ENCODE measurements at places on chromosomes 7 and 10.
A peak's percentile ranks its signal among the peaks of the same experiment; 100 is the strongest.

- DNase-seq = no peak
Measured at GRCh38 chr7:158494162-158494586, 93.4 kb downstream of the PTPRN2 start.

- no peak for DNase-seq
Measured at GRCh38 chr10:93938140-93938539, 44.4 kb downstream of the SLC35G1 start.

DNA sequence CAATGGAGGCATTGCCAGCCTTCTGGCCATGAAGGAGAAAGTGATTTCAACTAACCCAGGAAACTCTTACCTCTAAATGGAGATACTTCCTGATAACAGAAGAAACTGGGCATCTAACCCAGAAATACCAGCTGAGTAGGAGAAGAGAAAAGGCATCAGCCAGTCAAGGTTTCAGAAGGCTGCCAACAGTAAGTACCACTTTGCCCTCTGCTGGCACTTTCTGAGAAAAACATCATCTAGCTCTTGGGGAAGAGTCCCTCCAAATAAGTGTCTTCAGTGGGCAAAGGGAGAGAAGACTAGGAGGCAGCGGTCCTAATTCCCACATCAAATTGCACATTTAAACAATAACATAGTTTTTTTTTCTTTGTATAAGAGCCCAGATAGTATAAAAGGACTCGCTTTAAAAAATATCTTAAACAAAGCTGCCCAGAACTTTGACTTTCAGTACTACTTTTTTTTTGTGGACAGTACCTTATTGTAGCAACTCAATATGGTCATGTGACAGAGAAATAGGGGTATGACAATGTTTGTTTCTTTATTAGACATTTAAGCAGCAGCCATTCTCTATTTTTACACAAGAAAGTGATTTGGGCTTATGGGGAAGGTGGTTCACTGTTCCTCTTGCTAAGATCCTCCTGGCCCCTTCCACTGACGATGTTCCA lies 157.3 kb downstream of the CTTNBP2 start:
- peak; percentile 79 for DNase-seq

GRCh38 chr10:106780632-106781031 lies 383.9 kb downstream of the SORCS1 start:
- no peak for DNase-seq

GRCh38 chr10:63666836-63667383 lies 145.7 kb downstream of the REEP3 start:
- no peak for DNase-seq

- DNase-seq = no peak
Measured at GRCh38 chr10:71807557-71808510, 34.5 kb upstream of the VSIR start.

- DNase-seq = peak; percentile 71
Measured at GRCh38 chr7:100694098-100694745, at the start of gene GIGYF1. TSS of gene GIGYF1 (minus strand) at chr7:100694250. CDS start at chr7:100688238, 6,012 bp downstream.

DNA sequence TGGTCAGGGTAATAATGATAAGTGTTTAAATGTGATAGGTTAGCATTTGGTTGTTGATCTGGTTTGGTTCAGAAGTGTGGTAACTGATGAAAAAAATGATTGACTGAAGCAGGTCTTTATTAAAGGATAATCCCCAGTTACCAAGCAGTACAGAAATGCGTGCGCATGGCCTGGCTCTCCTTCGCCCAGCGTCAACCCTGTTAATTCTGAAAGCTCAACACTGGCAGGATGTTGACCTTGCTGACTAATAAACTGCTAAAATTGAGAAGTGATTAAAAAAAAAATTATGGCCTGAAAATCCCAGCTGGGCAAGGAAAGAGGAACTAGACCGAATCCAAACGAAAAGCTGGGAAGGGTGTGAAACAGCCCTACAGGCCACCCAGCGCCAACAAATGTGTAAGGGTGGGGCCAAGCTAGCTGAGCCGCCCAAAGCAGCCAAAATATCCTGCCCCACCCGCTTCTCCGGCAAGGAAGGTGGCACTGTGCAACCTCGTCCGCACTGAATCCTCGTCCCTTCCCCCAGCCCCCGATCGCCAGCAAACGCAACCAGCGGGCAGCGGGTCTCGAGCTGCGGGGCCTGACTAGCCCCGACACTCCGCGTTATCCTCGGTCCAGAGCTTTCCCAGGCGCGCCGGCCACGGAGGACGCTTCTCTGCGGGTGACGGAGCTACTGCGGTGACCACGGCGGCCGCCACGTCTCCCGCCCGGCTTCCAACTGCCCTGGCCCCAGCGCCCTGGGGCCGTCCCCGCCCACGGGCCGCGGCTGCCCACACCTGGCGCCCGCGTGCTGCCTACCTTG lies 561 bp downstream of the SHTN1 start:
- DNase-seq = no peak

GRCh38 chr10:51029172-51029641 lies 45.1 kb upstream of the PRKG1 start:
- no peak for DNase-seq

DNA sequence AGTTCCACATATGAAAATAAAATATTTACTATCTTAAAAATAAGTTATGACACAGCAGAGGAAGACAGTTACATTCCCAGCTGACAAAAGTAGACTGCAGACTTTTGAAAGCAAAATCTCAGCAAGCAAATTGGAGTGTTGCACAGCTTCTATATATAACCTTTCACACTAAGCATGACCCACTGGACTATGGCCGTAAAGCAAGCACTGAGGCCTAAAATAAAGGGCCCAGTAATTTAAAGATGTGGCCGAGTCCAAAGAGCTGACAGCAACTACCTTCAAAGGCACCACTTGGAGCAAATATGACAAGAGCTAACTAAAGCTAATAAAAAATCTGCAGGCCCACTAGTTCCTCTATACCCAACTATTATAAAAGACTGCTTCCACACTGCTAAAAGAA lies 6.5 kb downstream of the GDI2 start:
- DNase-seq = no peak

DNA sequence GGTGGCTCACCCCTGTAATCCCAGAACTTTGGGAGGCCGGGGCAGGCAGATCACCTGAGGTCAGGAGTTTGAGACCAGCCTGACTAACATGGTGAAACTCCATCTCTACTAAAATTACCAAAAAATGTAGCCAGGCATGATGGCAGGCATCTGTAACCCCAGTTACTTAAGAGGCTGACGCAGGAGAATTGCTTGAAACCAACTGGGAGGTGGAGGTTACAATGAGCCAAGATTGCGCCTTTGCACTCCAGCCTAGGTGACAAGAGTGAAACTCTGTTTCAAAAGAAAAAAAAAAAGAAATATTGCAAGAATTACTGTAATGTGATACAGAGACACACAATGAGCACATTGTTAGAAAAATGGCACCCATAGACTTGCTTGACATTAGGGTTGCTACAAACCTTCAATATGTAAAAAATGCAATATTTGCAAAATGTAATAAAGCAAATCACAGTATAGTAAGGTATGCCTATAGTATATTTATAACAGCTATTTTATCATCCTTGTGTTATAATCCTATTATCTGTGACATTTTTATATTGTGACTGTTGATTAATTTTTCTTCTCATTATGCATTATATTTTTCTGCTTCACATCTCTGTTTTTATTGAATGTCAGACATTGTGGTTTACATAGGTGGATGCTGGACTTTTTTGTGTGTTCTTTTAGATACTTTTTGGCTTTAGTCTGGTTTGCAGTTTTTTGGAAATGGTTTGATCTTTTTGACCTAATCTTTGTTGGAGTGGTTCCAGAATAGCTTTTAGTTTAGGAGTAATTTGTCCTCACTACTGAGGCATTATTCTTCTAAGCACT lies 55.4 kb upstream of the HELLS start:
- DNase-seq = no peak

- no peak for DNase-seq
Measured at GRCh38 chr10:31554556-31554955, 235.5 kb downstream of the ZEB1 start.

- no peak for DNase-seq
Measured at GRCh38 chr10:88147000-88147798, 283.8 kb downstream of the PTEN start.

GRCh38 chr10:131113165-131113564 lies 198.4 kb downstream of the TCERG1L start:
- DNase-seq = no peak

DNA sequence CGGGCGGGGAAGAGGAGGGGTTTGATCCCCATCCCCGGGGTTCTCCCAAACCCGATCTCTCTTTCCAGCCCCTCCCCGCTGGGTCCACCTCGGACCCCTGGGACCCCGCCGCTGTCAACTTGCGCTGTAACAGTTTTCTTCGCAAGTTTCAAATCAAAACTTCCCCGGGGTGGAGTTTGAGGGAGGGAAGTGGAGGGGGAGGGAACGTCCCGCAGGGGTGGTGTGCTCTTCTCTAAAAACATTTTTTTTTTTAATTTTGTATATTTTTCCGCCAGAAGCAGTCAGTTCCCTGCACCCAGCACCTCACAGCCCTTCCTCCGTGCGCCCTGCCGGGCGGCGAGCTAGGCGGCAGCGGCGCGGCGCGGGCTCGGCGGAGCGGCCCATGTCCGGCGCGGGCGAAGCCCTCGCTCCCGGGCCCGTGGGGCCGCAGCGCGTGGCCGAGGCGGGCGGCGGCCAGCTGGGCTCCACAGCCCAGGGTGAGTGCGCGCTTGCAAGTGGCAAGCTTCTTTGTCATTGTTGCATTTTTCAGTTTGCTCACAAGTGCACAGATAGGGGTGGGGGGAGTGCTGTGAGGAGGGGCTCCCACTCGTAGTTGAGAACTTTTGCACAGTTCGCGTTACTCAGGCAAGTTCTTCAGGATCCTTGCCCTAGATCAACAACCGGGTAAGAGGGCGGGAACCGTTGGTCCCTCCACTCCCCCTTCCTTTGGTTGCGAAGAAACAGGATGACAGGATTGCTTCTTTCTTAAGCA lies 933 bp downstream of the MDFIC start:
- peak; percentile 82 for DNase-seq

DNA sequence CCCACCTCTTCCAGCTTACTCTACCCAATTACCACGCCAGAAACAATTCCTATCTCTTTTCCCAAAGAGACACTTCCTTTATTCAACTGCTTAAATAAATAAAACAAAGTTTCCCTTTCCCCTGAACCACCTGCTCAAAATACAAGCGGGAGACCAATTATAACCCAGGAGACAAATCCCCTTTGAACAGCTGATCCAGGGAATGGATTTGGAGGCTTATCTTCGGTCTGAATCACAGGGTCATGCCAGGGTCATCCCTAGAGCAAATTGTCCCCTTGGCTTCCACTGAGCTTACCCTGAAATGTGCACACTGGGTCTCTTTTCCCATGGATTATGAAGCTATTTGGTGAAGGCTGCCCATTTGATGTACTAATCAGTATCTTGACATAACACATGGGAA lies 99.9 kb upstream of the JAZF1 start:
- DNase-seq = no peak

DNA sequence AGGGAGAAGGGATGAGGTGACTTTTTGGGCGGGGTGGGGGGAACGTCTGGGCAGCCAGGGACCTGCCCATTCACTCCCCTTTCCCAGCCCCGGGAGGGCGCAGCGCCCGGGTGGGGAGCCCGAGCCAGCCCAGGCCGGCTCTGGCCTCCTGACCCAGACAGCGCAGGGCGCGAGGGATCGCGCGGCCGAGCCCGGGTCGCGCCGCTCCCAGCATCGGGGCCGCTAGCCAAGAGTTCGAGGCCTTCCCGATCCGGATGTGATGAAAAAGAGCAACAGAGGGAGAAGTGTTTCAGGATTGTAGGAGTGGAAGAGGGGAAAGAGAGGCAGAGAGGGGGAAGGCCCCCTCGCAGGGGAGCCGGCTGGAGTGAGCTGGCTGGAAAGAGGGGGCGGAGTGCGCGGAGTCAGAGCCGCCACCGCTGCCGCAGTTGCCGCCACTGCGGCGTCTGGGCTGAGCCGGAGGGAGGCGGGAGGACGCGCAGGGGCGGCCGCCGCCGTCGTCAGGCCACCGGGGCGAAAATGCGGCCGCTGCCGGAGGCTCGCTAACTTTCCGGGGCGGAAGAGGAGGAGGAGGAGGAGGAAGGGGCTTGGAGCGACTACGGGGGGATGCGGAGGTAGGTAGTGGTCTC lies at the start of gene MDFIC:
TSS of gene MDFIC (plus strand) at position 69 of the 626 bp plus-strand sequence. CDS start 940 bp downstream, outside the sequence.
- peak; percentile 64 for DNase-seq

GRCh38 chr10:112404617-112405016 lies 30.7 kb downstream of the ACSL5 start:
- no peak for DNase-seq

DNA sequence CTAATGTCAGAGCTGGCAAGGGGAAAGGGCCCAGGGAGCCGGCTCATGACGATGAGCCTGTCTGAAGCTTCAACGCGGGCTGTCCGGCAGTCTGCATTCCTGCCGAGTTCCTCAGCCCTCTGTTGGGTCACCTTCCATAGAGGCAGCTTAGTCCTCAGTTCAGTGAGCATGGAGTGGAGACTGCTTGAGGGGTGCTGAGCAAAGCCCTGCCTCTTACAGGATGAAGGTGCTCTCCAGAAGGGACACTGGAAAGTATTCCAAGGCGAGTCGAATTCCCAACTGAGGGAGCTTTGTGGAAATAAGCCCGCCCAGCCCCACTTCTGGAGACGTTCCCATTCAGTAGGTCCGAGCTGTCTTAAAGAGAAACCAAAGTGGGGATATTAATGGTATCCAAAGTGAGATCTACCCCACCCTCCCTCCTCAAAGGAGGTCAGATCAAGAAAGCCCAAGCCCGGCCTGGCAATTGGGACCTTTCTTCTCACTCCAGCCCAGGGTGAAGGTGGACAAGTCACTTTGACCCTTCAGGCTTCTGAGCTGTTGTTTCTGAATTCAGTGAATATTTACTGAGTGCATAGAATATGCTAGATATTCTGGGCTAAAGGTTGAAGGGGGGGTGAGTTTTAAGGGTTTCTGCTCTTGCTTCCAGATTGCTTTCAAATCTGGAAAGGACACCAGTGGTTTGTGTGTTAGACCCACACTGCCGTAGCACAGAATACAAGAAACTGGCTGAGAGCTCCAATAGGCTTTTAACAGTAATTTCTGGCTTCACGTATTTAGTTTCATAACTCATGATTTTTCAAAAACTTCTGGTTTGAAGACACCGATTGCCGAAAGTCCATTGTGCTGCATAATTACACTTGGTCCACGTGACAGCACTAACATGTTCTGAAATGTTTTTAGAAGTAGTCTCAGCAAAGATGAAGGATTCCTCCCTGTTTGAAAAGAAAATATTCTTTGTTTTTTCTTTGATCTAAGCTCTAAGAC lies 3.5 kb downstream of the EGFR start:
- DNase-seq = no peak

DNA sequence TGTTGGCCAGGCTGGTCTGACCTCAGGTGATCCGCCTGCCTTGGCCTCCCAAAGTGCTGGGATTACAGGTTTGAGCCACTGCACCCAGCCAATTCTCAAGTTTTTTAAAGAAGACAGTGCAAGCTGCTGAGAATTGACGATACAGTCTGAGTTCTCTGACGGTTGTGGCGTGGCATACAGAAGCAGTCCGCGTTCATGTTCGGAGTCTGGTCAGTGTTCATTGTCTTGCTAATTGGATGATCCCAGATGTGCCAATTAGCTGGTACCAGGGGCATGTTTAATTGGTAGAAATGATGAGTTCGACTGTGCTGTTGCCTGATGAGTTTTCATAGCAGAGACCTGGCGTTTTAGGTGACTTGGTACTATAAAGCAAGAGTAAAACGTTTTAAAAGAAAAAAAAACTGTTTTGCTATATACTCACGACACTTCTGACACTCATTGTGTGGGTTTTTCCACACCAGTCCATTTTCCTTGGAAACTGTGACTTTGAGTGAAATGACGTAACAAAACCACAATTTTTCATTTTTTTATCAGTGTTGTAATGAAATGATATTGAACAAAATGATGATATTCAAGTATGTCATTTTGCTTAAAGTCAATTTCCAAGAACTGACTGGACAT lies 32.3 kb downstream of the CAMK1D start:
- no peak for DNase-seq

Data from DND-41 (cell line).